ENCODE measurements at places on chromosomes 3 and 15. TPM values are rescaled to one million over a fixed set of nuclear protein-coding genes. Genes with fewer than 3 reads are reported as not detected.

The CCR8 gene
- total RNA-seq: not detected

The USP50 gene
- not detected for total RNA-seq

The CELSR3 gene
- total RNA-seq: 162 TPM

The RHOV gene
- 1.8 TPM for total RNA-seq

The MRPS22 gene
- total RNA-seq: 28.7 TPM

The SNTN gene
- total RNA-seq: not detected

The THSD4 gene
- 12.3 TPM for total RNA-seq

The ASB14 gene
- total RNA-seq: not detected

The RBP2 gene
- not detected for total RNA-seq
